CD4-positive, alpha-beta T cell treated with Interleukin-17A for 1 hour (primary cell): ENCODE measurements at places on chromosomes 7 and 10.

DNA sequence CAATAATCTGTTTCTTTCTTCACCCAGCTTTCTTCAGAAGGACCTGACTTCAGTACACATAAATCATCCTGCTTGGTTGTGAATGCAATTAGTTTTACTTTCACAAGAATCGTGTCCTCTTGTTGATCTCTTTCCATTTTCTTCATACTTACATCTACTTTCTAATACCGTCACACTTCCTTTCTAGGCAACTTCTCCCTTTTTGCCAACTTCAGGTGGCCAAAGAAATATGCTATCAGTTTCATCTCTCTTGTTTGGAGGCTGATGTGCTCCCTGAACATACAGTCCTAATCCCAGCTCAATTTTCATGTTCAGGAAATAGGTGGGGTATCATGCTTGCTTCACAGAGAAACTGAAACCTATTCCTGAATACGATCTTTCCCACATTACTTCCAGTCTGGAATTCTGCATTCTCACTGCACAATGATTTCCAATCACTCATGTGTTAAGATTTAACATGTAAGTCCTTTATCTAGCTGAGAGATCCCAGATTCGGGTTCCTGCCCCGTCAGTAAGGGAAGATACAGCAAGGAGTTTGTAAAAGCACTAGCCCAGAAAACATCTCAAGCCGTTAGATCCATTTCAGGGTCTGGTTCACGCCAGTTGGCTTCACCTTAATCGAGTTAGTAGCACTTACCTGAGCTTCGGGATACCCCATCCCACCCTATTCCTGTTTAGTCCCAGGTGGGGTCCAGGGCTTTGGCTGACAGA lies 994 bp downstream of the SLC25A28 start:
- peak; percentile 37 for DNase-seq

DNA sequence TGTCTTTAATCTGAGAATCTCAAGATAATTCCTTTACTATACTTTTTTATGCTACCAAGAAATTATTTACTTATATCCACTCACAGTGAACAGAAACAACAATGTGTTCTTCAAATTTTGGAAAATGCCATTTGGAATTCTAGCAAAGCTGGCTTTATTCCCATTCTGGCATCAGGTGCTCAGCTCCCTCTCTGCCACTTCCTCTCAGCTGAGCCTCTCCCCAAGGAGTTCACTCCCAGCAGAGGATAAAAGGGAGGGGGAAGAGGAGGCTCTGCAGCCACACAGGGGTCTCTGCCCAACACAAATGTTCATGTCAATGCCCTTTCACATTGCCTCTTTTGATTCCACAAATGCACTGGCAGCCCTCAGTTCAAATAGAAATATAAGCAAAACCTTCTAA lies 116.9 kb downstream of the CPEB3 start:
- no peak for DNase-seq

GRCh38 chr10:79351332-79351731 lies 4.1 kb downstream of the PPIF start:
- DNase-seq, result no peak

GRCh38 chr7:37247861-37248260 lies 200.8 kb downstream of the ELMO1 start:
- no peak for DNase-seq

DNA sequence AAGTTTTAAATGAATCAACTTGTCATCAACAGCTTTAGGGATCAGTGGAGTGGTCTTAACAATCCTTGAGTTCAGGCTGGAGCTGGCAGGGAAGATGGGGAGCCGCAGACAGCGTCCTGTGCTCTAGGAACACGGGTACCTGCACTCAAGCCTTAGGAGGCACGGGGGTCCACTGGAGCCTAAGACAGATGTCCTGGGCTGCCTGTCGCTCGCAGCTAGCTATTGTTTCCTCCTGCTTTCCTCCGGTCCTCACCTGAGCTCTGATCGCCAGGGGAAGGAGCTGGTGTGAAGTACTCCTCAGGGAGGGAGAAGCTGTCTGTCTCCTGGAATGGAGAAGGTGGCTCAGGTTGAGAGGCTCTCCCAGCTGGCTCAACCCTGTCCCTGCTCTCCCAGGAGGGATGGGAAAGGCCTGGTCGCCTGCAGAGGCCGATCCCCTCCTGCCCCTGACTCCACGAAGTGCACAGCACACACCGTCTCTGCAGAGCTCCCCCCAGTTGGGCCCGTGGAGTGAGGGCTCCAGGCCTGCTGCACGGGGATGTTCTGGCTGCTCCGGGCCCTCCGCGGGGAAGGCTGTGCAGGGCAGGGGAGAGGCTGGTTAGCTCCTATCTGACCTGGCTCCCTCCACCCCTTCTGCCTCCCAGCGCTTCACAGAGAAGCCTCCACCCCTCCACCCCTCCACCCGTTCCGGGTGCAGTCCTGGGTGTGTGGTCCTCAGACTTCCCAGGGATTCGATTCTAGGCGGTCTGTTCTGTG lies 14.5 kb upstream of the PYROXD2 start:
- DNase-seq, result no peak

GRCh38 chr10:104127411-104127810 lies 5.4 kb downstream of the SFR1 start:
- DNase-seq, result peak; percentile 13

DNA sequence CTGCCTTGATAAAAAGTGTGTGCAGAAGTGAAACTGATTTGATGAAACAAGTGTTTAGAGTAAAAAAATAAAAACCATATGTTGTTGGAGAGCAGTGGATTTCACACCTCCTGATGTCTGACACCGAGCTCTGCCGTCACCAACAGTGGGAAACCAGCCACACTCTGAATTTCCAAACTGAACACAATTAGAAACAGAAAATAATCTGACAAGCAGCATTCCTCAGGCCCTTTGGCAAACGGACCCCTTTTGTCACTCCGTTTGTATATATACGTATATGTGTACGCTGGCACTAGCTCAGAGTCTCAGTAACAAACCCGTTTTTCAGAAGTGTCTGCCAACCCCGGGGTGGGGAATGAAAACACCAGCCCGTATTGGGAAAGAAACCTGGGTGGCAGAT lies 32.4 kb downstream of the TACC2 start:
- no peak for DNase-seq

- no peak for DNase-seq
These were observed 646.2 kb upstream of the GRM3 start for GRCh38 chr7:85997515-85997914.

DNA sequence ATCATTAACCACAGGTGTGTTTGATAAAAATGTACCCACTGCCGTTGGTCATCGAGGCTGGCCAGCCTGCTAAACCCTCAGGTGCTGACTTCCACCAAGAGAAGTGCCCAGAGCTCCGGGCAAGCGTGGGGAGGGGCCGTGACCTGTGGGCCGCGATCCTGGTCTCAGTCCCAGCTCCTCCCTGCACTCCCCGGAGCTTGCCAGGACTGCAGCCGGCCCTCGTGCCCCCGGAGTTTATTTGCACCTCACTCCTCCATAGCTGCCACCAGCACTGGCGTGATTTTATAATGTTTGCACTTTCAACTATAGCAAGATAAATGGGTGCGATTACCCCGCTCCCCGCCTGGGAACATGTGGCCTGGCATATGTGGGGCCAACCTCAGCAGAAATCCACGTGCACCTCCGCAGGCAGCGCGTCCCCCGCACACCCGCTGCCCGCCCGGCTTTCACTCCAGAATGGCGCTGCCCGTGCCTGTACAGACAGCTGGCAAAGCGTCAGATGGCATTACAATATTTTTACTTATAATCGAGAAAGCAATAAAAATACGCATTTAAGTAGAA lies 30.8 kb downstream of the UNCX start:
- DNase-seq, result no peak

- no peak for DNase-seq
These were observed 81.6 kb upstream of the DNAJB6 start for GRCh38 chr7:157255201-157255606.

DNA sequence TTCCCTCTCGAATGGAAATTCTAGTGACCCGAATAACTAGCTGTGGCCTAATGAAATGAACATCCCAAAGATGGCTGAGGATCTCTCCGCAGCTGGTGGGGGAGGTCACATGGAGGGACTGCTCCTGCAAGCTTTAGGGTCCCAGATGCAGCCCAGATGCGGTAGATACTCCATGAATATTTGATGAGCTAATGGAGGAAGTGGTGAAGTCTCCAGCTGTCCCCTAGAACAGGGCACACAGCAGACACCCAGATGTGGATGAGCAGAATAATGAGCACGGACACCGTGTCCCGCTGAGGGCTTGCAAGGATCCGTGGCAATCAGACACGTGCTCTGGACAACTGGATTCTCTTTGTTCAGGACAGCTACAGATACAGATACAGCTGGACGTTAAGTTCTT lies 59.2 kb downstream of the DENND2A start:
- no peak for DNase-seq

- no peak for DNase-seq
These were observed 32.4 kb upstream of the ZNF273 start for GRCh38 chr7:64870656-64871055.

DNA sequence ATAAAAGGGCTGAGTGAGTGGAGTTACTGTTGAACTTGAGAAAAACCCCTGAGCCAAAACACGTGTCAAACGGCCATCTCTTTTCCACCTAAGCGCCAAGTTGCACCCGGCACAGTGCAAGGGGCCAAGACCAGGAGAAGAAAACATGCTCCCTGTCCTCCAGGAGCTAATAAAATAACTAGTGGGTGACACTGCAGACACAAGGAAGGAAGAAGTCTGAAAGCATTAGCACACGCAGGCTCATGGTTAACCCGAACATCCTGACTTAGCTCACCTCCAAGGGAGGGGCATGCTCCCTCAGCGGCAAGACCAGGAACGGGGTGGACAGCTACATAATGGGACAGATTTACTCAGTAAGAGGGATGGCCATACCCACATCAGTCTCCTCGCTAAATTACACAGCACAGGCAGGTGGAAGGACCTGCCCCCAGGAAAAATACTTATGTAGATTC lies 65.0 kb downstream of the PIP4K2A start:
- DNase-seq, result peak; percentile 49

DNA sequence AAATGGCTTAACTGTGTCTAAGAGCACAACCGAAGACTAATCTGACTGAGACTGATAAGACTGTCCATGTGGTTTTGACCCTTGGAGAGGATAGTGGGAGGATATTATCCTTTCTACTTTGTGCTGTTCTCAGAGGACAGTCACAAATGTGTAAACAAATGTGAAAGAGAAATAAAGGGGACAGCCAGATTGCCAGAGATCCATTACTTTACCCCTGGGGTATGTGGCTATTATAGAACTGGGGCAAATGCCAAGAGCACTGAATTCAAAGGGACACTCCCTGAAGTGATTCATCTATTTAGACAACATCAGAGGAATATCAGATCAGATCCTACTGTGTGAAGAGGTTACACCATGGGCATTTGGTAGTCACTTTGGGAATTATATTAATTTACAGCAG lies 154.7 kb downstream of the RNLS start:
- no peak for DNase-seq

GRCh38 chr7:134210227-134210626 lies 83.1 kb downstream of the LRGUK start:
- DNase-seq, result no peak

GRCh38 chr10:49243139-49243538 lies 54.9 kb upstream of the TMEM273 start:
- DNase-seq, result no peak

DNA sequence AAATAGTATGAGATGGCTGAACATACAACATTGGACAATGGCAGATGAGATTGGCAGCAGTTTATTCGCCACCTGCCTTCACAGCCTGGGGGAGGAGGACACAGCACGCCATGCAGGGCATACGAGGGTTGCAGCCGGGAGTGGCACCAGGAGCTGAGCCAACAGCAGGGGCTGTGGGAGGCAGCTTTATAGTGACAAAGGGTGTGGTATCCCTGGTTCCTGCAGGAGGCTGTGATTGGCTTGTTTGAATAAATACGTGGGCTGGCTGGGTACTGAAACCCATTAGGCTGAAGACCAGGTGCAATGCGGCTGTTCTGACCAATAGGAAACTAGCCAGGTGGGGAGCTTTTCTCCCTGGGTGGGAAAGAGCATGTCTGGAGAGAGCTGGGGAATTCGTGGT lies 68.9 kb upstream of the LEP start:
- no peak for DNase-seq

DNA sequence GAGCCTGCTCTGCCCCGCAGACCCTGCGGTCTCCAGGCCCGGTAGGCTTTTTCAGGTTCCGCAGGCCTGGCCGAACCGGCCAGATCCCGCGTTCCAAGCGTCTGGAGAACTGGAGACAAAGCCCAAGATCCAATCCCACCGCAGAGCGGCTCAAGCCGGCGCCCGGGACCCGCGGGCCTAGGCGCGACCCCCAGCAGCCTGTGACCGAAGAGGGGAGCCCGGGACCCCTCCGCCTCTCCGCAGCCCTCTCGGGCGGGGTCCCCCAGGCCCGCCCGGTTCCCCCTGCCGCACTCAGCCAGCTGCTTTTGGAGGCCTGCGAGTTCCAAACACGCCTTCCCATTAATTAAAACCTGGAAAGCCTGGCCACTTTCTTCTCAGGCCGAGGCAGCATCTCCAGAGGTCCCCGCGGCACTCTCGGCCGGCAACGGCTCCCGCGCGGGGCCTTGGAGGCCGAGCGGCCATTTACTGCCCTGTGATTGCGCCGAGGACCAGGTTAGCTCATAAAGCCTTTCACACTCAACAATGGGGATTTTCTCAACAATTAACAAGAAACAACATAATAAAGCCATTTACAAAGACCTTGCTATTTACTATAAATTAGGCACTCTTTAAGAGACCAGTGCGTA lies 16.7 kb downstream of the SKIDA1 start:
- DNase-seq, result no peak

DNA sequence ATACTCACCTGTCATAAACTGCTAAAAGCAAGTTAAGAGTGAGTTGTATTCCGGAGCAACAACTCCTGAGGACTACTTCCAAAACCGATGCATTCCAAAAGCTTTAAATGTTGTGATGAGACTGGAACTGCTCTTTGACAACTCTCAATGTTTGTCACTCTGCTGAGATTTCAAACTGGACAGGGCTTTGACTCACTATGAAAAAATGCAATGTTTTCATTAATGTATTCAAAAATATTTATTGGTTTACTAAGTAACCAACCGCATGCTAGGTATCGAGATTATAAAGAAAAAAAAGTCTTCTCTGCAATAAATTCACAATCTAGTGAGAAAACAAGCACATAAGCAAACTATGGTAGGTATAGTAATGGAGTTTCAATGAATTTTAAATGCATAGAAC lies 107.9 kb upstream of the GNAI1 start:
- DNase-seq, result no peak

- DNase-seq, result peak; percentile 37
These were observed 16.8 kb upstream of the DNAH11 start for GRCh38 chr7:21526007-21526406.

DNA sequence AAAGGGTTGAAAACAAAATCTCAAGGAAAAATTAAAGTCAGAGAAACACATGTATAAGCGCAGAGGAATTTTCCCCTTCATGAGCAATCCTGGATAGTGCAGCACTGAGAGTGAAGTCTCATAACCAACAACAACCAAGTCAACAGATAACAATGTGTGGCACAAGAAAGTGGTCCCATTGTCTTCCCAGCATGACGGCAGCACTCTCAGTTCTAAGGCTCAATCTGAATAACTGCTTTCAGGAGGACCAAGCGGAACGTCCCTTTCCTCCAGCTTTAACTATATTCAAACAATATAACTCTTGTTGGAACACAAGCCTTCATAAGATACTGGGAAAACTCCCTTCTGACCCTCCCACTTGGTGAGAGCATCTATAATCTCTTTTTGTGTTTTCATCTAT lies 137.9 kb downstream of the RAPGEF5 start:
- no peak for DNase-seq
